ENCODE measurements at places on chromosomes 16 and 17. TPM values are rescaled to one million over a fixed set of nuclear protein-coding genes. Genes with fewer than 3 reads are reported as not detected.

The PRAC2 gene
- polyA plus RNA-seq: not detected

The FAM20A gene
- polyA plus RNA-seq: not detected

The POLG2 gene
- 20.4 TPM for polyA plus RNA-seq

The CCL17 gene
- 28.9 TPM for polyA plus RNA-seq

The SLFN14 gene
- not detected for polyA plus RNA-seq

The RNF222 gene
- not detected for polyA plus RNA-seq

The HP gene
- polyA plus RNA-seq: not detected

The OR3A3 gene
- polyA plus RNA-seq: not detected

The CTNS gene
- 8.6 TPM for polyA plus RNA-seq

The TNFRSF17 gene
- polyA plus RNA-seq: 209 TPM

The C17orf58 gene
- 12.6 TPM for polyA plus RNA-seq

The CSH1 gene
- polyA plus RNA-seq: not detected

The NQO1 gene
- polyA plus RNA-seq: 83.2 TPM

The CACNB1 gene
- polyA plus RNA-seq: 4.1 TPM

The OR4D1 gene
- not detected for polyA plus RNA-seq

The KRTAP4-1 gene
- polyA plus RNA-seq: not detected

The CDK5R1 gene
- polyA plus RNA-seq: 5.3 TPM

The PRSS33 gene
- polyA plus RNA-seq: not detected

The GNGT2 gene
- 45.8 TPM for polyA plus RNA-seq

The E4F1 gene
- 18.2 TPM for polyA plus RNA-seq

The C17orf113 gene
- not detected for polyA plus RNA-seq

The TMEM114 gene
- not detected for polyA plus RNA-seq

The FAM83G gene
- 6.0 TPM for polyA plus RNA-seq

All from GM12878 (cell line).